Kidney glomerular epithelial cell (primary cell): ENCODE measurements at places on chromosomes 12 and 14.
A peak's percentile ranks its signal among the peaks of the same experiment; 100 is the strongest.

GRCh38 chr12:71581206-71581605 is 82.4 kb downstream of the ZFC3H1 start:
- peak; percentile 27 for DNase-seq

DNA sequence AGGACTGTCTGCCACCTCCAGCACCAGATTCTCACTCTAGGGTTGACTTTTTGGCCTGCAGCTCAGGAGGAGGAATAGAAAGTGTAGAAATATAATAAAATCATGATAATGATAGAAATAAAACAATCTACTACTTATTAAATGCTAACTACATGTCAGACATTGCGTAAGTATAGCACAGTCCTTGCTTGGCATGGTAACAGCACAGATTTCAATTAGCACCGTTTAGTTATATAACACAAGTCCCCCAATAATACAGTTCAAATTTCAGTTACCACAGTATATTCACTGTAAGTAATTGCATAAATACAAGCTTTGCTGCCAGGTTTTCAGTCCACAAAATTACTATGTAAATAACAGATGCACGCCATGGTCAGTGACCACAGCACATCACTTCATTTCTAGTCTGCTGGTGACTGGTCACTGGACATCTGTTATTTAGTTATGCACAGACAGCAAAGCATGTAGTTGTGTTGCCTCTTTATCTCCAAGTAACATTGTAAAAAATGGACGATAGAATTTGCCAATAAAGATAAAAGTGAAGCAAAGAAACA is 6.5 kb upstream of the GLT8D2 start:
- DNase-seq, result no peak

DNA sequence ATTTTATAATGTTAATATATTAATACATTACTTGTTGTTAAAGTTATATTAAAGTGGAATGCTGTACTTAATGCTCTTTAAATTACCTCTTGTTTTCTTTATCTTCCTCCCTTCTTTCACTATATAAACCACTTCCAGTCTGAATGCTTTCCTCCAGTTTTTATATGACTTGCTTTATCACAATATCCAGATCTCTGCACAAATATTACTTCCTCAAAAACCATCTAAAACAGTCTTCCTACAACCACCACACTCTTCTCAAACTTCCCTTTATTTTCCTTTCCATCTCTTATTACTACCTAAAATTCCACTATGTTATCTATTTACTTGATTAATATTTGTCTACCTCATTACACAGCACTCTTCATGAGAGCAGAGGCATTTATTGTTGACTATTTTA is 956.6 kb downstream of the LRFN5 start:
- no peak for DNase-seq

GRCh38 chr14:51331486-51332367 is 91.7 kb downstream of the TMX1 start:
- DNase-seq, result peak; percentile 20

DNA sequence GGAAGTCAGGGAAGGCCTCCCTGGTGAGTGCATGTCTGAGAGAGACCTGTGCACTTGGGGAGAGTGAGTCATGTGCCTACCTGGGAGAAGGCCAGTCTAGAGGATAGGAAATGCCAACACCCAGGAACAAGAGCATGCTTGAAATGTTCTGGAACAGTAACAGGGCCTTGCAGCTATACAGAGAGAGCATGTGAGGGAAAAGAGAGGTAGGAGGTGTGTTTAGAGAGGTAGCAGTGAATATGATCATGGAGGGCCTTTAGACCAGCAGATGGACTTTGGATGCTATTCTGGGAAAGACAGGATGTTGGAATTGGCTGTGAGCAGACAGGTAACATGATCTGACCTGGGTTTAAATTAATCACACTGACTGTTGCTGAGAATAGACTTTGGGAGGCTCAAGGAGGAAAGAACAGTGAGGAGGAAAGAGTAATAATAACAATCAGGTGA is 1143.6 kb downstream of the FLRT2 start:
- DNase-seq, result peak; percentile 15

GRCh38 chr12:15601210-15601800 is 187.9 kb downstream of the EPS8 start:
- DNase-seq, result peak; percentile 19

DNA sequence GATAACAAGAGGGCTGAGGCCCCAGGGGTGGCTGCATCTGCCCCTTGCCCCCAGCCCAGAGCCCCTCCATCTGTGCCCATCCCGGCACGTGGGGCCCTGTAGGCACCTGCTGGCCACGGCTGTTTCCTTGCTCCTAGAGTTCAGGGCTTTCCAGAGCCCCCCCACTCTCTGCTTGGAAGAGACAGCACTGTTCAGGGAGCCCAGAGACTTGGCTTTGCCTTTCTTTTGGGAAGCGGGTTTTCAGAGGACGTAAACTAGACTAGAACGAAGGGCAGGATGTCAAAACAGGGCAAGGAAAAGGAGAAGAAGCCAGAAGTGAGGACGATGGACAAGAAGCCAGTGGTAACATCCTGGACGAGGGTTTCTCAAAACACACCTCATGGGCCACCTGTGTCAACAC is 163.3 kb upstream of the LHX5 start:
- DNase-seq, result no peak

GRCh38 chr12:92764831-92765230 is 62.0 kb downstream of the PLEKHG7 start:
- no peak for DNase-seq

DNA sequence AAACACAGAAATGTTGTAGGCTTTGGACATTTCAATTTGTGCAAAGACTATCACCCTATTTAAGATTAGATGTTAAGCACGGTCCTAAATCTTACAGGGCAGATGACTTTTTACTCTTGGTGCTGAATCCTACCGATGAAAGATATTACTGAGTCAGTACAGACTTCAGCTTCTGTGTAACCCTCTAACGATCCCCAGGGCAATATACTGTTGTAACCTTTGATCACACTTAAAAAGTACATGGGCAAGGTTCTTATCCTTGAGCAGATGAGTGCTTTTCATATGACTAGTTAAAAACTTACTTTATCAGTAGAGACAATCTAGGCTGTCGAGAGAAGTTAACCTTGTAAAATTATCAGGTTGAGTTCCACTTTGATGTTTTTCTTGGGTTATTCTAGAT is 22.5 kb downstream of the PDE3A start:
- DNase-seq, result no peak

- no peak for DNase-seq
Measured at GRCh38 chr12:29970501-29970900, 186.8 kb upstream of the TMTC1 start.

GRCh38 chr12:123767613-123768012 is 5.5 kb downstream of the DNAH10 start:
- no peak for DNase-seq

DNA sequence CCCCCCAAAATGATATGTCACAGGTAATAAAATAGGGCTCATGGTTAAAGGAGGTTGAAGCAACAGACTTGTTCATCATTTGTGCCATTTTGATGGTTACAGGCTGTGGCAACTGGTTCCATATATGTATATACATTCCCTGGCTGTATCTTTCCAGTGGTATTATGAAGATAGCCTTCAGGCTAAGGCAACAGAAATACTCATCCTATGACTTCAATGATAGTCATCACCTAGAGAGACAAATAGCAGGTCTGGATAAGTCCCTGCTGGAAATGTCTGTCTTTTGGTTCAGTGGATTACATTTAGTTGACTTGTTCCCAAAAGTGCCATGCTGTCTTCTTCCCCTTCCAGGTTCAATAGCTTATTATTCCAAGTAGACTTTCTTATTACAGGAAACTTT is 997.4 kb downstream of the FLRT2 start:
- no peak for DNase-seq

- DNase-seq, result peak; percentile 90
Measured at GRCh38 chr14:65478596-65478995, 66.1 kb downstream of the FUT8 start.

GRCh38 chr12:25792031-25792430 is 166.5 kb upstream of the RASSF8 start:
- no peak for DNase-seq

- no peak for DNase-seq
Measured at GRCh38 chr14:79829405-79830166, 381.7 kb downstream of the DIO2 start.

DNA sequence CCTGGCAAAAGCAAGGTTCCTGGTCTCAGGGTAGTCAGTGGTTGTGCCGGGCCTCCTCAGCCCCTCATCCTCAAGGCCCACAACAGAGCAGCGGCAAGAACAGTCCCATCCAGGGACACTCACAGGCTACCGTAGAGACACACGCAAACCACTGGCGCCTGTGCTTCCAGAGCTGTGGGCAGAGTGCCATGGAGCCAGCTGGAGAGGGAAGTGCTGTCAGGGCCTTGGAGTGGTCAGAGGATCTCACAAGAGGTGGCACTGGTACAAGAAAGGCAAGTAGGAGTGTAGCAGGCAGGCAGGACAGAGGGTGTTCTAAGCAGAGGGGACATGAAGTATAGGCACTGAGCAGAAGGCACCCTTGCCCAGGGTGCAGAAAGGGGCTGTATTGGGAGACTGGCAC is 34.6 kb downstream of the ANKRD9 start:
- DNase-seq, result no peak

DNA sequence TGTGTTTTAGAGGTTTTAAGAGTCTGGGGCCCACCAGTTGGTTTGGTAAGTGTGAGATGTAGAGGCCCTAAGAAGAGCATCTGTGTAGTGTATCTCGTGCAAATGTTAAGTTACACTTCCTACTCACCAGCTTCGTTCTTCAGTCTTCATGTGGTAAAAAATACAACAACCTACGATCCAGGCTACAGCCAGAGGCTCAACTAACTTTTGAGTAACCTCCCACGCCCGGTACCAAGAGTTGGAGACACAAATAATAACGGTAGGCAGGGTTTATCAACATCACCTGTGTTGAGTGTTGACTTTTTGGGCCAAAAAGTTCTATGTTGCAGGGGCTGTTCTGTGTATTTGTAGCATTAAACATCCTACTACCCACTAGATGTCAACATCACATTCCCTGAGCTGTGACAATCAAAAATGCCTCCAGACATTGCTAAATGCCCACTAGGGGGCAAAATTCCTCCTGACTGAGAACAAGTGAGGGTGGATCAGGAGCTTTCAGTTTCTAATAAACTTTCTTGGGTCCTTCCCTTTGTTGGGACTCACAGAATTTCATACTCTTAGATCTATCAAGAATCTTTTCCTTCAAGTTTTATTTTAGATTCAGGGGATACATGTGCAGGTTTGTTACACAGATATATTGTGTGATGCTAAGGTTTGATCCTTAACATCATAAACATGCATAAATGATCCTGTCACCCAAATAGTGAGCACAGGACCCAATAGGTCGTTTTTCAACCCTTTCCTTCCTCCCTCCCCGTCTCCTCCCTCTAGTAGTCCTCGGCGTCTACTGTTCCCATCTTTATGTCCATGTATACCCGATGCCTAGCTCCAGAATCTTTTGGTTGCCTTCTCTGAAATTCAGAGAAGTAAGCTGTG is 94.7 kb downstream of the SLC2A13 start:
- peak; percentile 46 for DNase-seq

DNA sequence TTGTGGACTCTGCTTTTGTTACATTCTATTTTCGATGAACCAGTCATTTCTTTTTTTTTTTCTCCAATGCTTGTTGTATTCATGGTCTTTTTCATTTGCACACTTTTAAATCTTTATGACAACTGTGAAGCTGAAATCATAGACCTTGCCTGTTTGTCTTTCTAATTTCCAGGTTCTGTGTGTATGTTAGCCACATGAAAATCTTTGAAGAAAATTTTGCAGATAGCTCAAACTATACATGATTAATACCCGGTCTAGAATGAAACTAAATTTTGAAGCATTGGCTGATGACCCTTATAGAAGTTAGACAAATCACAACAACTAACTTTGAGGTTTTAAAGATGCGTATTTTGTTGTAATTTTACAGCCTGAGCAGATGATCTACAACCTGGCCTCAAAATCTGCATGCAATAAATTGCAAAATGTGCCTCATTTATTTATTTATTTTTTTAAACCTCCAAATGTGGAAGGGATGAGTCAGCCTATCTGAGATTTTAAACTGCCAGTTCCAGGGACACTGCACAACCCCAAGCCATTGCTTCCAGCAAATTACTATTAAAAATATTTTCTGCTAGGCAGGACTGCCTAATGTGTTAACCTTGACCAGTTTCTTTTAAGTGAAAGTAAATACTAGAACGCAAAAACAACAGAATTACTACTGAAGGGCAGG is 96.3 kb upstream of the NAV3 start:
- DNase-seq, result no peak

GRCh38 chr12:124804011-124804621 is 59.5 kb downstream of the SCARB1 start:
- DNase-seq, result no peak

GRCh38 chr12:58117667-58118066 is 176.3 kb downstream of the ATP23 start:
- no peak for DNase-seq

GRCh38 chr12:109433618-109434017 is 43.5 kb downstream of the KCTD10 start:
- no peak for DNase-seq

DNA sequence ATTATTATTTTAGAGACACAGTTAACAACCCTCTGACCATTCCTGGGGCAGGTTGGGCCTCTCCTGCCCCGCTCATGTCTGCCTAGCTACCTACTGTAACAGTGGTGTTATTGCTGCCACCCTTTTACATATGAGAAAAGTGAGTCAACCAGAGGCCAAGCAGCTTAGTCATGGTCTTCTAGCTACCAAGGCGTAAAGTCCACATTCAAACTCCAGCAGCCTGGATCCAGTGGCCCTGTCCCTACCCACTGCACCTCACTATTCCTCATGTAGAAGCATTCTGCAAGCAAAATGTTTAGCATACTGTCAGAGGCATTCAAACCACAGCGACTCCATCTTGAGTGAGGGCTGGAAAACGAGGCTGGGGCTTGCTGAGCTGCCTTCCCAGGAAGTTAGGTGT is 95.8 kb downstream of the SLC15A4 start:
- peak; percentile 81 for DNase-seq

- DNase-seq, result no peak
Measured at GRCh38 chr14:78710963-78711362, 540.8 kb downstream of the NRXN3 start.

DNA sequence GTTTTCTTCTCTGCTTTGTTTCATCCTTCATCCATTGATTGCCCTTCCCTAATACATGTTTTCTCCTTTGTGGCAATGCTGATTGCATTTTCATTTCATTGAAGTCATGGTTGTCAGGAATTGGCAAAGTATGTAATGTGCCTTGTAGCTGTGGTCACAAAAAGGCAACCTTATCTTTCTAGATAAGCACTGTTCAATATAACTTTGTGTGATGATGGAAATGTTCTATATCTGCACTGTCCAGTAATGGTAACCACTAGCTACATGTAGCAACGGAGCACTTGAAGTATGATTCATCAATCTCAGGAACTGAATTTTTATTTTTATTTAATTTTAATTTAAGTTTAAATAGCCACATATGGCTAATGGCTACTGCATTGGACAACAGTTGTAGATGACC is 79.8 kb downstream of the PCNX1 start:
- DNase-seq, result no peak

GRCh38 chr12:116113398-116114130 is 163.9 kb downstream of the MED13L start:
- no peak for DNase-seq

- DNase-seq, result peak; percentile 11
Measured at GRCh38 chr12:26918321-26919215, 19.2 kb downstream of the INTS13 start.

GRCh38 chr14:33510991-33511390 is 439.9 kb downstream of the EGLN3 start:
- no peak for DNase-seq
